Stimulated activated CD4-positive, alpha-beta T cell treated with anti-CD3 and anti-CD28 coated beads, TNF-alpha, amount 100 ng/mL, for 1 hour (primary cell): ENCODE measurements at places on chromosomes 1 and 21.

GRCh38 chr1:24963099-24963872 lies 33.2 kb upstream of the RUNX3 start:
- peak; percentile 18 for DNase-seq

DNA sequence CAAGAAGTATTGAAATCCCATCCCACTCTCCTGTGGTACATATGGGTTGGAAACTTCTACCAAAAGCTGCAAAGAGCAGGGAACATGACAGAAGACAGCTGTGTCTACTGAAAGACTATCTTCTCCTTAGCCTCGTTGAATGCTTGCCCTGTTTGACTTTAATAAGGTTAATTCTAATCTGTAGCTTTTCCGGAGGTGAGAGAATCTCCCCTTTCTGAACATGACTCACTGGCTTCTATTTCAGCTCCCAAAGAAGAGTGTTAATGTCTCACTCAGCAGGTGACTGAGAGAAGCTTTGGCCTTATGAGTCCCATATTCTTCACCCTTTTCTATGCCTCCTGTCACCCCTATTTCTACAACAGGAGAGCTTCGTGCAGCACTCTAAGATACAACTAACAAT lies 88.3 kb downstream of the HHIPL2 start:
- no peak for DNase-seq

DNA sequence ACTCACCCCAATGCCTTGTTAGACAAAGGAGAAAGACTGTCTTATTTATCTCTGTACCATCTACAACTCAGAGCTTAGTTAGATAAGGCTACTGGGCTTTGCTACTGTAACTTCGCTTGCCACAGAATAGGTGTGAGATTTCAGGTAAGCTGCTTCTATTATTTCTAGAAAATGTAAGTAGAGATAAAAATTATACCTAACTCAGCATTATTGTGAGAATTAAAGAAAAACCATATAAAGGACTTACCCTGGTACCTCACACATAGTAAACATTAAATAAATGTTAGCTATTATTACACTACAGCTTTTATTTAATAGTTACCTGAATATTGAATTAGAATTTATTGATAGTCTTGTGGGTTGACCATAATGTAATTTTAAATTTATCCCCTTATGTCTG lies 36.5 kb upstream of the EPHX4 start:
- DNase-seq = no peak

DNA sequence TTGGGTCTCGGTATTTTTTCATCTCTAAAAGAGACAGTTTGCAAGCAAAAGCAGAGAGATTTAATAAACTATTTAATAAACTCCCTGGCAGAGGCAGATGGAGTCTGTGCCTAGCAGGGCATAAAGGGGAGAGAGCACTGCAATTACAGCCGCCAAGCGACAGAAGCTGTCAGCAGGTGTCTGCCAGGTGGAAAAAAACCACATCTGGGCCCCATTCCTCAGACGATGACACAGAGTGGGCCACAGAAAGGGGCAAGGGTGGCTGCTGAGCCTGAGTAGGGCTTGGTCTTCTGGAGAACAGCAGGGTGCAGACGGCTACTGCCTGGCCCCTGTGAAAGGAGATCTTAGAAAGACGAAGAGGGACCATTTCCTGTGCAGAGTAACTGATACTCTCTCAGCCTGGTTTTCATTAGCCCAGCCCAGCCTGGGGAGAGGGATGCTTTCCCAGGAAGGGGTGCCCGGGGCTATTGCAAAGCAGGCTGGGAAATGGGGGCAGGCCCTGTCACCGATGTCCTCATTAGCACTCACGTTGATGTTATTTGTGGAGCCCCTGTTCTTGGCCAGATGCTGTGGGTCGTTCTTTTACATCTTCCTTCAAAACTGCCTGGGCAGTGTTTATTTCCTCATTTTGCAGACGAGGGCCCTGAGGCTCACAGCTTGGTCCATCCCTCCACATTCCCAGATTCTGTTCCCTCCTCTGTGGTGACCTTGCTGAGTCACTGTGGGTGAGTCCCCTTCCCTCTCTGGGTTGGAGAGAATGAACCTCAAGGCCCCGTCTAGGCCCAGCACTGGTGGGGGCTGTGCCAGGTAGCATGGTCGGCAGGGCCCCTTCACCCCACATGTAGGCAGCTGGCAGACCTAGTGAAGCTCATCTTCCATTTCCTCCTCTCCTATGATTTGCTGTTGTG lies 472.7 kb downstream of the PTPRU start:
- DNase-seq = no peak

- DNase-seq = no peak
Observed at GRCh38 chr21:46065215-46065913, 32.5 kb upstream of the COL6A2 start.

DNA sequence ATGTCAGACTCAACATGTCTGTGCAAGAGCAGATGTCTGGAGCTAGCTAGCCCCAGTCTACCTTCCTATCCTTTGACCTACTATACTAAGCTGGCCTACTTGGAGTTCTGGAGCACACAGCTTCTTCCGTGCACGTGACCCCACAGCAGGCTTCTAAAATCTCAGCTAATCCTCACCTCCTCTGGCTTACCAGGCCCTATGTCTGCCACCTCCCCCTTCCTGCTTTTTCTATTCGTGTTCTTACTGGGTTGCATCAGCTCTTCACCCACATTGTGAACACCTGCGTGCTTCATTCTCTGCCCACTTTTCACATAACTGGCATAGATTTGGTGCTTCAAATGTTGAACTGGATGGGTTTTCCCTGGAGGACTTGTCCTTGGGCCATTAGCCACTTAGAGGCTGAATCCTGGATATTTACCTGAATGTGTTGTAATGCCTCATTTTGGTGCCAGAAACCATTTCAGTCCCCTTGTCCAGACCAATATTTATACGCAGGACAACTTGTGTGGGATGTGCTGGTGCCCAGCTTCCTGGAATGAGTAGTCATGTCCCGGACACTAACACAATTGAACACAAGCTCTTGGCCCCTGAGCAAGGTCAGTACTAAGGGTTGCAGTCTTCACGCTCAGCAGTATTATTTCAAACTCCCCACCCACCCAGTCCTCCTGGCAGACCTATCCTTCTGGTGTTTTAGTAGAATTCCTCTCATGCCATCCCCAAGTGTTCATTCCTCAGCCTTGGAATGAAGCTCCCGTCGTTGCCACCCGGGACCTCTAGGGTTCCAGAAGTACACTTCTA lies 24.0 kb downstream of the TENT5C start:
- no peak for DNase-seq

- no peak for DNase-seq
Observed at GRCh38 chr1:63873751-63874150, 99.9 kb downstream of the ROR1 start.

- DNase-seq = no peak
Observed at GRCh38 chr1:27471477-27471876, 18.5 kb downstream of the WASF2 start.

DNA sequence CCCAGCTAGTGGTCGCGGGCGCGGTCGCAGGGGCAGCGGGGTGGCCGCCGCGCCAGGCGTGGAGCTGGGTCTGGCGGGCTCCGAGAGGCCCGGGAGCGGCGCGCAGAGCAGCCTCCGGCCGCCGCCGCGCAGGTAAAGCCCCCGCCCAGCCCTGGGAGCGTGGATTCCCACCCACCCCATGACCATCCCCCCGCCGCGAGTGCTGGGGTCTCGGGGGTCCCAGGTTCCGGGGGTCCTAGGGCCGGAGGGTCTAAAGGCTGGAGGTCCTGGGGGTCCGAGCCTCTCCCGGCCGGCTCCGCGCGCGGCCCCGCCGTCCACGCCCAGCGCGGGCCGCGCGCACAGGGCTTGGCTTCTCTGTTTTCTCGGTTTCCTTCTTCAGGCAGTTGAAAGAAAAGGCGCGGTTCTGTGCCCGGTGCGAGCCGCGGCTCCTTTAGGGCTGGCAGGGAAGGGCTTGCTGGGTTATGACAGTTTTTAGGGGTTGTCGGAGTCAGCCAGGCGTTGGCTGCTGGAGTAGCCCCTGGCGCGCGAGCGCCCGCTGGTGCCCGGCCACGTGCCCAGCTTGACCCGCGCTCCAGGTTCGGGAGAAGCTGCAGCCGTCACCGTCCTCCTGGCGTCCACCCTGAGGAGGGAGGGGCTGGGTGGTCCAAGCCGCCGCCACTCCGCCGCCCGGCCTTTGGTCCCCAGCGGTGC lies 359 bp downstream of the LRRC3 start:
- DNase-seq = no peak

DNA sequence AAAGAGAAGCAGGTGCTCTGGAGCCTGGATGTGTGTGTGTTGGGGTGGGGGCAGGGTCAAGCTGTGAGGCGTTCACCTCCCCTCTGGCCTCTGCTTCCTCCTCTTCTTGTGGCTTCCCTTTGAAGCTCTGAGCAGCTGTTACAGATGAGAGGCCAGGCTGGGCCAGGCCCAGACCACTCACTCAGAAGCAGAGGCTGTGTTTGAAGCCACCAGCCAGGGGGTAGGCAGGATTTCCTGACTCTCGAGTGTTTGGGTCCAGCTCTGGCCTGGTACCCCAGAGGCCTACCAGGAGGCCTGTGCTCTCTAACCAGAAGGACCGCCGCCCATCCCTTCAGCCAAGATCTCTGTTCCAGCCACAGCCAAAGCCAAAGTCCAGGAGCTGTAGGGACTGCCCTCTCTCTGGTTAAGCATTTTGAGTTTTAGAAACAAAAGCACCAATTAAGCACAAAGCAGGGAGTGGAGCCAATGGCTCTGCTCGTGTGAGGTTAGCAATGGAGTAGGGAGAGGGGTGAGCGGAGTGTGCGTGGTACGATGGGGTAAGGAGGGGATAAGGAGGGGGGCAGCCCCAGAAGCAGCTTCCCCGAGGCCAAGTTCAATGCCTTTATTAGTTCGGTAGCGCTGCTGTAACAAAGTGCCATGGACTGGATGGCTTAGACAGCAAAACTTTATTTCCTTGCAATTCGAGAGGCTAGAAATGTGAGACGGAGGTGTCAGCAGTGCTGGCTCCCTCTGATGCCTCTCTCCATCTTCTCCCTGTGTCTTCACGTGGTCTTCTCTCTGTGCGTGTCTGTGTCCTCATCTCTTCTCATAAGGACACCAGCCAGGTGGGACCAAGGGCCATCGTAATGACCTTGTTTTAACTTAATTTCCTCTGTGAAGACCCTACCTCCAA lies 20.5 kb downstream of the RCSD1 start:
- DNase-seq = no peak

GRCh38 chr1:171817511-171818265 lies 23.6 kb upstream of the DNM3 start:
- no peak for DNase-seq

GRCh38 chr1:153795330-153795837 lies 20.2 kb downstream of the SLC27A3 start:
- no peak for DNase-seq

- DNase-seq = no peak
Observed at GRCh38 chr1:173405281-173405680, 71.9 kb upstream of the PRDX6 start.

- DNase-seq = no peak
Observed at GRCh38 chr1:193951984-193952383, 765.6 kb upstream of the B3GALT2 start.

DNA sequence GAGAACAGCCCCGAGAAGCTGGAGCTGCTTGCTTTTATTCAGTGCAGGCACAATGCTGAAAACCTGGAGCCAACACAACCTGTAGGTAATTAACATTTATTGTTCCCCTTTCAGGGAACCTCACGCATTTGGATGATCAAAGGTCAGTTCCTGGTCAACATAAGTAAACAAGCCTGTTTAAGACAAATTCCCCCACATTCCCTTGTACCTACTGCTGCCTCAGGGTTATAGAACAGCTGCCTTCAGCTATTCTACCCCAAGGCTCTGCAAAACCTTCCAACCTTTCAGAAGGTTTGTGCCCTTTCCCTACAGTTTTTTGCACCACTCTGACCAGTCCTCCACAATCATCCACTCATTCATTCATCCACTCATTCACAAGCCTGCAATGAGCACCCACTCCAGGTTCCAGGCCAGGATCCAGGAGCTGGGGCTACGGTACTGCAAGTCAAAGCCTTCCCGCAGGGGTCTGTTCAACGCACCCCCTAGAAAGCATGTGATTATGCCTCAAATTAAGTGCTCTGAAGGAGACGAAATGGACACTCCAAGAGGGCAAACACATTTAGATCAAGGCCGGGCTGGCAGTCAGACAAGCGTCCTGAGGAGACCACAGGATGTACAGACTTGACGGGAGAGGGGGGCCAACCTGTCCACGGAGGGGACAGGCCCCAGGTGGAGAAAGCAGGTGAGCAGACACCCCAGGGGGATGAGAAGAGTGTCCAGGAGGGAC lies 683.9 kb downstream of the MATN1 start:
- no peak for DNase-seq

DNA sequence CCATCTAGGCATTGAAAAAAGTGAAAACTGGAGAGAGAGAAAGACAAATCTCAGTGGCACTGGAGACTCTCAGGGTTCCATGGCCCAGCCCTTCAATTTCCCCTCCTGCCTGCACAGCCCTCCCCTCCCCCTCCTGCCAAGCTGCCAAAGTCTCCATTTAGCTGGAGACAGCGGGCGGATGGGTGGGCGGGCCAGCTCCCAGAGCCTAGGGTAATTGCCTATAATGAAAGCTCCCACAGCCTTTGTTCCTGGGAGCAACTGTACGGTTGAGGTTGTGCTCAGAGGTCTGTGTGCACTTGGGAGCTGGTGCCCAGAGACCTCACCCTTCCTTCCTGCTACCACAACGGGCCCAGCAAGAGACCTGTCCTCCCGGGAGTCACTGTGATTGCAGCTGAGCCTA lies 89.6 kb downstream of the NAV1 start:
- DNase-seq = no peak

DNA sequence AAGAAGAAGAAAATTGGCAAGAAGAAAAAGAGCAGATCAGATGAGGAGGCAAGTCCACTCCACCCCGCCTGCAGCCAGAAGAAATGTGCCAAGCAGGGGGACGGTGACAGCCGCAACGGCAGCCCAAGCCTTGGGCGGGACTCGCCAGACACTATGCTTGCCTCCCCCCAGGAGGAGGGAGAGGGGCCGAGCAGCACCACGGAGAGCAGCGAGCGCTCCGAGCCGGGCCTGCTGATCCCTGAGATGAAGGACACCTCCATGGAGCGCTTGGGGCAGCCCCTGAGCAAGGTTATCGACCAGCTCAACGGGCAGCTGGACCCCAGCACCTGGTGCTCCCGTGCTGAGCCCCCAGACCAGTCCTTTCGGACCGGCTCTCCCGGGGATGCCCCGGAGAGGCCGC lies 9.0 kb upstream of the SLC25A34 start:
- no peak for DNase-seq

GRCh38 chr1:66227966-66228365 lies 306.0 kb upstream of the SGIP1 start:
- no peak for DNase-seq

DNA sequence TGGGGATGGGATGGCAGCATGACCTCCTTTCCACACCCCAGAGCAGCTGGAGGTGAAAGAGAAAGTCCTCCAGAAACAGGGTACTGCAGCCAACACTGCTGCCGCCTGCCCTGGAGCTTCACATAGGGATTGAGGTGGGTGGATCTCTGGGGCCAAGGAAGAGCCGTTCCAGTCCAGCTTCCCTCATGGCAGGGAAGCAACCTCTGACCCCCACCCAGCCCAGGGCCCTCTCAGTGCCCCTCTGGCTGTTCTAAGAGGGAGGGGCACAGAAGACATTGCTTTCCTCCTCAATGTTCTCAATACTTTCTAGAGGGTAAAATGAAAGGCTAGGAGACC lies 5.7 kb downstream of the KIF21B start:
- no peak for DNase-seq
